NCI-H2029 (cell line): ENCODE measurements at places on chromosomes 2 and 18.

DNA sequence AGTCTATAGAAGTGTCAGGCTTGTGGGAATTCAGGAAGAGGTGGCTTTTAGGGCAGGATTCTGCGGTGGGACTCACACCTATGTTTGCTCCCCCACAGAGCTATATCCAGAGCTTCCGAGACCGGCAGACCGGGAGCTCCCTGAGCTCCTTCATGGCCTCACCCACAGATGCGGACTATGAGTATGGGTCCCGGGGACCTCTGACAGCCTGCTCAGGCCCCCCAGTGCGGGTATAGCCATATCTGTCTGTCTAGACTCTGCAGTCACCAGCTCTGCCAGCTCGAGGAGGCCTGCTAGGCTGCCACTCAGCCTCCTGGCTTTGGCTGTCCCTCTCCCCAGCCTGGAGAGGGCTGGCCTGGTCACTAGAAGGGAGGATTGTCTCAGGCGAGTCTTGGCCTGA, 5.8 kb downstream of the TMEM198 start:
- no peak for DNase-seq

- no peak for DNase-seq
Observed at GRCh38 chr2:226185616-226186211, 613.9 kb downstream of the IRS1 start.

DNA sequence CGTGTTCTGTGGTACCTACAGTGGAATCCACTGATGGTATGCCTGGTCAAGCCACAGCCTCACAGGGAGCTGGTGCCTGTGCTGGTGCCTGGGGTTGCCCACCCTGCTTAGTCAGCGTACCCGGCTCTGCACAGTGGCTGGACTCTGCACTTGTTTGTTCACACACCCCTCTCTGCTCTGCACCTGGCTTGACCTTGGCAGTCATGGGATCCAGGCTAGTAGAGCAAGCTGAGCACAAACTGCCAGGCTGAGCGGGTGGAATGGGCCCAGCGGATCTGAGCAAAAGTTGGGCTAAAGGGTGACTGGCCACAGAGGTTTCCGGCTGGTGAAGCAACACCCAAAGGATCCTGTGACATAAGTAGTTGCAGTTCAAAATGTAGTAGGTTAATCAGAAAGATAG, 163.5 kb downstream of the CDH19 start:
- DNase-seq: no peak

DNA sequence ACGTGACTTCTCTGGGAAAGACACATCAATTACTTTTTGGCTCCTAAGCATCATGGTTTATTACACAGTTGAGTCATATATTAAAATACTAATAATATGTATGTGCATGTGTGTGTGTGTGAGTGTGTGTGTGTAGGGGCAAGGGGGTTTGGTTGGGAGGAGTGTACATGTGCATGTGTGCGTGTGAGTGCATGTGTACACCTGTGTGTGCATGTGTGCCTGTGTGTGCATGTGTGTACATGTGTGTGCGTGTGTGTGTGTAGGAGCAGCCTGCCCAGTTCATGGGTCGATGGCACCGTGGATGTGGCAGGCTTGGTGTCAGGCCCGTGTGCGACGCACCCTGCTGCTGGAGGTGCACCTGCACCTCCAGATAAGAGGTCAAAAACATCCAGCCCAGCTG, 99.0 kb upstream of the SNTG2 start:
- no peak for DNase-seq

DNA sequence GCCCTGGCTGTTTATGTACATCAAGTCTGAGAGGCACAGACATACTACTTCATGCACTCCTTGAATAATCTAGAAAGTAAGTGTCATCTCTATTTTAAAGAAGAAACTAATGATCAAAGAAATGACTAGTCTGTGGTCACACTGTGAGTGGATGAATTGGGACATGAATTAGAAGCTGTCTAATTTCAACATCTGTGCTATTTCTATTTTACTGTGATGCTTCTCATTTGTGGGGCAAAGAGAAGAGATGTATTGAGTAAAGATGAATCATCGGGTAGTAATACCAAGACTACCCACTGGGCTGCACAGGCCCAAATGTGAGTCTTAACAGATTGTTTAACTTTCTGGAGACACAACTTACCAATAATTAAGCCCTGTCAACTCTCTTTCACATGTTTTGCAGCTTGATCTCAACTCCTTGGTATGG, 42.4 kb upstream of the MTIF2 start:
- DNase-seq: no peak

DNA sequence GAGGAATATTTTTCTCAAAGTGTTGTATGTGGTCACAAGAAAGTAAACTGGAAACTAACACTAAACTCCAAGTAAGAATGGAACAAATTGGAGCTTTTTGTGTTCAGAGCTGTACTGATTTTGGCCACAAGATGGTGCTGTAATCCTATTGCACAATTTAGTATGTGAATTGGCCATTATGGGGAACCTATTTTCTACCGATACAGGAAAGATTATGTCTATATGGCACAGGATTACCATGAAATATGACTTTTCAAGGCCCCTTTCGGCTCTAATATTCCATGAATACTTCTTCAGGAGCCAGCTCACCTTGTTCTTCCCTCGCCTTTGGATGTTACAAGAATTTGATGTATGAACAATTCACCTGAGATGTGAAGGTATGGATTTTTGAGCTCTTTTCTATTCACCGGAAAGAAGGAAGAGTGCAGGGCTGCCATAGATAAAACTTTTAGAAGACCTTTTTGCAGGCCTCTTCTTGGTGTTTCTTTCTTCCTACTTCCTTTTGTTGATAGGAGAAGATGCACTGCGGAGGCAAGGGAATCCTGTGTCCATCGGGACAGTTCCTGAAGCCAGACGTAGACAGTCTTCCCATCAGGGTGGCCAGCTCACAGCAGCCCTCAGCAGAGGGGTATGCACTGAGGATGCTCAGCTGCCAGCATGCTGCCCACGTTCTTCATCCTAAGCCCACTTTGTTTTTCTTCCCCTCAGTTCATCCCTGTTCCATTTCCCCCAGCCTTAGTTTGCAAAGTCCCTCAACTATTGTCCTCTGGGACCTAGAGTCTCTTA, 13.3 kb downstream of the MRPL44 start:
- DNase-seq: peak; percentile 33

DNA sequence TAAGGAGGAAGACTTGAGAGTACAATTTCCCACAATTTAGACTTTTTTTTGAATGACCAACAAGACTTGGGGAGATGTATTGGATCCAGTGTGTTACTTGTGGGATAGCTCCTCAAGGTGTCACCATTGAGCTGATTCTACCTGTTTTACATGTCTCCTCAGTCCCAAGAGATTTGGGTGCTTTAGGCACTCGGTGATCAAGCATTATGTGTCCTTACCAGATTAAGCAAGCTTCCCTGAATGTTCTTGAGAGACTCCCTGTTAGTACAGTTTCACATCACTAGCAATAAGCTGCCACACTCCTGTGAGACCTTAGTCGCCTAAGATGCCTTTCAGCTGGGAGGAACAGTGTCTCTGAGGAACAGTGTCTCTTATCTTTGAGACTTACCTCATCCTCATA, 384.3 kb upstream of the SYT4 start:
- peak; percentile 20 for DNase-seq

- DNase-seq: no peak
Observed at GRCh38 chr2:27145682-27146081, 3.1 kb upstream of the TCF23 start.
